Activated naive CD4-positive, alpha-beta T cell treated with anti-CD3 and anti-CD28 coated beads, Interleukin-2, amount 50 U/mL, for 16 hours (primary cell): ENCODE measurements at places on chromosomes 16 and 17.

DNA sequence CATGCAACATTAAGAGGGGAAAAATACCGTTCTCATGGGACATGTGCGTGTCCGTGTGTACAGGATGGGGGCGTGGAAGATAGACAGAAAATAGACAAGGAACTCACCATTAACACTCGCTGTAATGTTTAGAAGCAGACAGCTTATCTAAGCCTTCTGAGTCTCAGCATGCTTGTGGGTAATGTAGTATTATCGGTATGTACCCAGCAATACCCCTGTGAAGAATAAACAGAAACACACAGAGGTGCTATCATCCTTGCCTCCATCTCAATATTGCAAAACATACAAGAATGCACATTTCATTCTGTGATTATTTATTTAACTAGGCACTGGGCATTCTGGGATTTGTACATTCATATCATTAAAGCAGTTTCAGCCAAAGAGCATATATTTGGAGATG is 42.0 kb upstream of the RBFOX1 start:
- DNase-seq = no peak

- DNase-seq = no peak
Observed at GRCh38 chr17:74631468-74632450, 8.2 kb upstream of the CD300E start.

DNA sequence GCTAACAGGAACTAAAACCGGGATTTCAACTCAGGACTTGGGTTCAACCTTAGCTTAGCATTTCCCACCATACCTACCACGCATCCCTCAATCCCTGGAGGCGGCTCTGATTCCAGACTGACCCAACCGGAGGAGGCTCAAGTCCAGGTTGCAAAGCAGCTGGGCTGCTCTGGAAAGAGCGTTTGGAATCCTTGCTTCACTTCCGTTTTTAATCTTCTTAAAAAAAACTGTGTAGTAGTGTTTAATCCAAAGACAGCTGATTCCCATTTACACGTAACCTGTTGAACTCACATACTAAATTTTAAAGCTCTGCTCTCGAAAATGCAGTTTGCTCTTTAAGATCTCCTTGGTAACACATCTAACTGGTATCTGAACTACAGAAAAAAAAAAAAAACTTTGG is 50.0 kb downstream of the NXN start:
- DNase-seq = no peak

- no peak for DNase-seq
Observed at GRCh38 chr17:2388683-2389055, 12.2 kb downstream of the MNT start.

DNA sequence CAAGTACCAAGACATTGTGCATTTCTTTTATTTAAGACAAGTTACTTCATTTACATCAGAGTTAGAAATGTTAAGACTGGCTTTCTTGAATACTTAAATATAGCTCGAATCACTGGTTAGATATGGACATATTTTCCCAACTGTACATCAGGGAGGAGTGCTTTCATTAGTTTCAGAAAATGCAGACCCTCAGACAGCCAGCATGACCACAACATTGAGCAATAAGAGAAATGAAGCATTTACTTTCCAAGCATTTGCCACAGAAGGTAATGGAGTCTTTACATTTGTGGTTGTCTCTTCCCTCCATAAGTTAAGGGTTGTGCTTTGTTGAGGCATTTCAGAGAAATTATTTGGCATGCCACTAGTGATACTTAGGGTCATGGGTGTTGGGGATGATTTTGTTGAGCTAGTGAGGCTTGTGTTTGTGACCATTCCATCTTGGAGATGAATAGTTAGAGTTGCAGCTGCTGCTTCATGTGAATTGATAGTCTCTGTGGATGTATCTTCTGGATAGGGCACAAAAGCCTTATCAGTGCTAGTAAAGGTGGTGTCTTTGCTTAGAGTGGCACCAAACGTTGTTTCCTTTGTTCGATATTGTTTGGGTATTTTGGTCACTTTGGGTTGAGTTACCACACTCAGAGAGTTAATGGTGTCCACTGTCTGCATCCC is 2.1 kb downstream of the OMG start:
- no peak for DNase-seq

DNA sequence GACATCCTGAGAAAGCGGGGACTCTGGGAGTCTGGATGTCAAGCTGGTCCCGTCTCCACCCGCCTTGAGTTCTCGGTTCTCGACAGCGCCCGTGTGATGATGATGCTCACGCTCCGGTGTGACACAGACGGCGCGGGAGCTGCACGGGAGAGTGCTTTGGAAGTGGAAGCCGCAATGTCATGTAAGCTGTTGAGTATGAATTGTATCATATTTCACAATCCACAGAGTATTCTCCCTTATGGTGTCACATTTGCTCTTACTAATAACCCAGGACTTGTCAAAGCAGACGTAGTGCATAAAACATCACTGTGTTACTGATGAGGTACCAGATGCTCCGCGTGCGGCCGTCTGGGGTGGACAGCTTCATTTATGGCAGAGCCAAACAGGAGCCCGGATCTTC is 217.5 kb upstream of the CHMP6 start:
- no peak for DNase-seq

GRCh38 chr17:41773190-41773588 is 13.3 kb downstream of the JUP start:
- no peak for DNase-seq

- no peak for DNase-seq
Observed at GRCh38 chr17:8447799-8448198, 12.1 kb downstream of the NDEL1 start.

DNA sequence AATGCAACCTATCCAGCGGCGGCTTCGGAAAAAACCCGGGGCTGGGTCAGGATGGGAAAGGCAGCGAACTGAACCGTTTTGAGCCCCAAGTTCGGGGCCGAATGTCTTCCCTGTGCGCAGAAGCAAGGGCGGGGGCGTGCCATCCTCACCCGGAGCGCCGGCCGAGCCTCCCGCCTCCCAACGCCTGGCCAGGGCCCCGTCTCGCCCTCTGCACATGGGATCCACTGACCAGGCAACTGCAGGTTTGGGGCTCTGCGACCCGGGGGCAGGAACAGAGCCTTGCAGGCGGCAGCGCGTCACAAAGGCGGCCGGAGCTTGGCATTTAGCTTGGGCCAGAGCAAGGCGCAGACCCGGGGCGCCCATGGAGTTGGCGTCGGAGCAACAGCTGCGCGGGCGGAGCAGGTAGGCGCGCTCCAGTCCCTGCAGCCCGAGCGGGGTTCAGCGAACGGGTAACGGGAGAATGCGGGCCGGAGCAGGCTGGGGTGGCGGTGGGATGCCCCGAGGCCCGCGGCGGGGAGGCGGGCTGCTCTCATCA is at the start of gene FBXO39:
TSS of gene FBXO39 (plus strand) at position 345 of the 535 bp plus-strand sequence. CDS start 3,654 bp downstream, outside the sequence.
- no peak for DNase-seq
